ENCODE measurements at places on chromosomes 3 and 15.
A peak's percentile ranks its signal among the peaks of the same experiment; 100 is the strongest.

GRCh38 chr3:43910750-43911149 lies 220.0 kb downstream of the ABHD5 start:
- DNase-seq = peak; percentile 42

- DNase-seq = no peak
Measured at GRCh38 chr15:93080451-93080850, 8.6 kb downstream of the RGMA start.

GRCh38 chr15:91974321-91974720 lies 120.8 kb downstream of the SLCO3A1 start:
- DNase-seq = no peak

- no peak for DNase-seq
Measured at GRCh38 chr3:140018556-140018955, 83.6 kb downstream of the CLSTN2 start.

- DNase-seq = peak; percentile 29
Measured at GRCh38 chr15:58459560-58459959, 27.8 kb downstream of the LIPC start.

GRCh38 chr15:95734422-95735316 lies 595.8 kb upstream of the NR2F2 start:
- no peak for DNase-seq

GRCh38 chr15:35381328-35381727 lies 164.6 kb downstream of the DPH6 start:
- DNase-seq = no peak

DNA sequence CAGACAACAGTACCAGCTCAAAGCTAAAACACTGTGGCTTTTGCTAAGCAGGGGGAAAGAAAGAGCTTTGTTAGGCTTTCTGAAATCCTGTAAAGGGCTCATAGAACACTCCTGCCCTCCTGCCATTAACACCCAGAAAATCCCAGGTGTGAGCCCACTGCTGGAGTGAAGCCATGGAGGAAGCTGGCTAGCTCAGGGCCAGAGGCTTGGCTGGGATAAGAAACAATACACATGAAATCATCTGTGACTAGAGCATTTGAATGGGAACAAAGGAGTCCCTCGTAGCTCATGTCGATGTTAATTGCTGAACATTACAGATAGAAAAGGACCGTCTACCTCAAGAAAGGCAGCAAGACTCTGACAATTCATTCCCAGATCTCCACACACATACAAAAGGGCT lies 23.5 kb downstream of the RUVBL1 start:
- no peak for DNase-seq

DNA sequence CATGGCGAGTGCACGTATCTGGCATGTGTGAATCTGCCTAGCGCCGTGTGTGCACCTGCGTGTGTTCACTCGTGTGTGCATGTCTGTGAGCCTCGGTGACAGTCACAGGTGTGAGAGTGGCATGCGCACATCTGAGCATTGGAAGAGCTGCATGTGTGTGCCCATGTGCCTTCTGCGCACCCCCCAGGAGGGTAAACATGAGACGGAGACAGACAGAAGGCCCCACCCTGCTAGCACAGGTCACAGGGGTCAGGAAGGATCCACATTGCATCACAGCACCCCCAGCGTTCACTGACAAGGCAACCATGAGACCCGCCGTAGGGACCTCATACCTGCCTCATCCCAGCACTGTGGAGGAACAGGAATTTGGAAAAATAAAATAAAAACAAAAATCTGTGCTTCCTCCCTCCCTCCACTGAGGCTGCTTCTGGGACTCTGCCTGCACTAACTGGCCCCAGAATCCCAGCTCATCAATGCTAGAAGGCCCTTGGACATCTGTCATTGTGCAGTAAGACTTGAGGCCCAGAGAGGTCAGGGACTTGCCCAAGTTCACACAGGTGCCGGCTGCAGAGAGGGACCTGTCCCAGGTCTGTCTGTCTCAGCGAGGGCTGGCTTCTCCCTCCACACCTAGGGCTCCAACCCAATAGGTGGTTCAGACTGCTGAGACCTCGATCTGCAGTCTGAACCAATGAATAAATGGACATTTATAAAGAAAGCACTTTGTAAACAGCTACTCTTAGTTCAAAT lies 37.4 kb downstream of the RPN1 start:
- no peak for DNase-seq

DNA sequence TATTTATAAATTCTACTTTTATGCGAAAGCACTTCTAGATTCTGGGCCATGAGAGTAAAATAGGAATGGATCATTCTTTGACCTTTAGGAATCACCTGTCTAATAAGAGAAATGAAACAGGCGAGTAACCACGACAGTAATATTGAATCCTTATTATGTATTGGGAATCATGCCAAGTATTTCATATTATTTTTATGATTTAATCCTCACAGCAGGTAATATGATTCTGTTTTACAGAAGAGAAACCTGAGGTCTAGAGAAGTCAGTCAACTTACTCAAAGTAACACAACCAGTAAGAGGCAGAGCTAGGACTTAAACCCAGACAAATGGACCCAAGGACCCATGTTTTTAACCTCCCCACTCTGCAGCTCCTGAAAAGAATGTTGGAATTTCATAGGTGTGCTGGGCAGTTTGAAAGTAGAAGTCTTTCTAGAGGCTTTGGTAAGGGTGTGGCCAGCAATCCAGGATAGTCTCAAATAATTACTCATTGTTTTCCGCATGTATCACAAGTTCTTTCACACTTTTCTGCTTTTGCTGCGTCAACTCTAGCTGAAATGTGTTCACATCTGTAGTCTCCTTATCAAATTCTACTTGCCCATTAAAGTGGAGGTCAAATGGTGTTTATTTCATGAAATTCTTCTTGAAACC lies 181.7 kb downstream of the TPRG1 start:
- DNase-seq = no peak

- DNase-seq = no peak
Measured at GRCh38 chr3:130748981-130749380, 2.4 kb upstream of the PIK3R4 start.

DNA sequence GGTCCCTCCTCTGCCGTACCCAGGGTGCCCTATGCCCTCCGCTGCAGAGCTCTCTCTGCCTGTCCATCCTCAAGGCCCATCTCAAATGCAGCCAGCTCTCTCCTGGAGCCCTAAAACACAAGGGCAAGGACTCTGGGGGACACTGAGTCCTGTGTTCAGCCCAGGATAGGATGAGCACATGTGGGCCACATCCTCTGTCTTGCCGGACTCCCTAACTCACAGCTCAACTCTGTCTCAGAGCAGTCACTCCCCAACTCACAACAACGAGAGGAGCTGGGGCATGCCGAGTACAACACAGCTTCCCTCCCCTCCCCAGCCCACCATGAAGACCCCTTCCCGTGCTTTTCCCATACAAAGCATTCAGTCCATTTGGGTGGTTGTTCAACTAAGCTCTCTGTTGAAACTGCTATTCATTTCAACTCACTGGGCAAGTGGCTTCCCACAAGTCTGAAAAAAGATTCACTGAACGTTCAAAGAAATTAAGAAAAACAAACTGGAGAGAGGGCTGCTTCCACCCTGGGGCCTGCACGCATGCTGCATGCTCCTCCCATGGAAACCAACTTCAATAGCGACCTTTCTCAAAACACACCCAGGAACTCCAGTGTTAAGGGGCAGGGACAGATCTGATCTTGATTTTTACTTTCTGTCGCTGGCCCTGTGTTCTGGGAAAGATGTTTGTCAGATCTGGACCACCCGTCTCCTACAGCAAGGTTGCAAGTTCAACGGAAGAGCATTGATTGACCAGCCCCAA lies 124.3 kb upstream of the IGF1R start:
- no peak for DNase-seq

DNA sequence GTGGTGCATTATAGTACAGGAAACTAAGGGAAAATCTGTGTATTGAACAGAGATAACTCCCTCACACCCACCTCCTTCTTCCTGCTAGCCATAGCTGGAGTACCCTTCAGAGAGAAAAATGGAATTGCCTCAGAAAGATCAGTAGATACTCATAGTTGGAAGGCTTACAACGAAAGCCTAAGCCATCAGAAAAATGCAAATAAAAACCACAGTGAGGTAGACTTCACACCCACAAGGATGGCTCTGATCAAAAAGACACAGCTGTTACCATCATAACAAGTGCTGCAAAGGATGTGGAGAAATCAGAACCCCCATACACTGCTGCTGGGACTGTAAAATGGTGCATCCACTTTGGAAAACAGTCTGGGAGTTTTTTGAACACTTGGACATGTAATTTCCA lies 7.4 kb upstream of the DLG1 start:
- DNase-seq = no peak

GRCh38 chr15:20271647-20272046 lies 270.0 kb downstream of the GOLGA6L6 start:
- DNase-seq = no peak

DNA sequence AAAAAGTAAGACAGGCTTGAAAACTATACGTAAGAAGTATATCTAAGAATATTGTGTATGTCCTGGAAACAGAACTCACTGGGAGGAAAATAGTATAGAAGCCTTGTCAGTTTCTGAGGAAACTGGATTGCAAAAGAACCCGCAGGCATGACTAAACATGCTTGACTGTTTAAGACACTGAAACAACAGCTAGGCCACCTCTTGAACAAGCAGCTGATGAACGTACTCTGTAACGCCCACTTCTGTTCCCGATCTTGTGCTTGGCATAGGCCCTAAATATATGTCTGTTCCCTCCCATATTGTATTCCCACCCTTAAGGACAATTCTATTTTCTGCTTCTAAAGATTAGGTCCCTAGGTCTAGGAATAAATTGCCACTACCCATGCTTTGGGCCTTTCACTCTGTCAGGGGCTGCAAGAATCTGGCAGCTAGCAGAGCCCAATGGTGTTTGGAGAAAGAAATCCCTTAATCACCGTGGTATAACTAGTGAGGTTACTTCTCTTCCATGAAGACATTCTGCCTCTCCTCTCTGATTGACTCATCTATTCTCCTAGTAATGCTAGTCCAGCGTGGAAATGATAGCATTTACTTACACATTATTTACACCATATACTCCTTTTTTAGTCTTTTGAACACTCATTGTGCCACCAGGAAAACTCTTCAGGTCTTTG lies 46.2 kb downstream of the CD200 start:
- peak; percentile 93 for DNase-seq

Measured in suppressor macrophage treated with lipopolysaccharide for 1 hour (primary cell).